ENCODE measurements at places on chromosomes 7 and 10. TPM values are rescaled to one million over a fixed set of nuclear protein-coding genes. Genes with fewer than 3 reads are reported as not detected.

DNA sequence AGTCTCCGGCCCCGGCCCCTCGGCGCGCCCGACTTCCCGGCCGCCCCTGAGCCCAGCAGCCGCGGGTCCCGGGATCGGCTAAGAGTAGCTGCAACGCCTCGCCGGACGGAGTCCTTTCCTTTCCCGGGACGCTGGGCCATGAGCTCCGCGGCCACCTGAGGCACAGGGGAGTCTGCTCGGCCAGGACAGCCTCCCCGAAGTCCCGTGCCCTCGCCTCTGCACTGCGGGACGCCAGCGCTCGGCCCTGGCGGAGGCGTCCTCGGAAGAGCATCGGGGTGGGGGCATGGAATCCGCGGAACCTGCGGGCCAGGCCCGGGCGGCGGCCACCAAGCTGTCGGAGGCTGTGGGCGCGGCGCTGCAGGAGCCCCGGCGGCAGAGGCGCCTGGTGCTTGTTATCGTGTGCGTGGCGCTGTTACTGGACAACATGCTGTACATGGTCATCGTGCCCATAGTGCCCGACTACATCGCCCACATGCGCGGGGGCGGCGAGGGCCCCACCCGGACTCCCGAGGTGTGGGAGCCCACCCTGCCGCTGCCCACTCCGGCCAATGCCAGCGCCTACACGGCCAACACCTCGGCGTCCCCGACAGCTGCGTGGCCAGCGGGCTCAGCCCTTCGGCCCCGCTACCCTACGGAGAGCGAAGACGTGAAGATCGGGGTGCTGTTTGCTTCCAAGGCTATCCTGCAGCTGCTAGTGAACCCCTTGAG is 502 bp downstream of the SLC18A3 start:
- peak; percentile 74 for DNase-seq

DNA sequence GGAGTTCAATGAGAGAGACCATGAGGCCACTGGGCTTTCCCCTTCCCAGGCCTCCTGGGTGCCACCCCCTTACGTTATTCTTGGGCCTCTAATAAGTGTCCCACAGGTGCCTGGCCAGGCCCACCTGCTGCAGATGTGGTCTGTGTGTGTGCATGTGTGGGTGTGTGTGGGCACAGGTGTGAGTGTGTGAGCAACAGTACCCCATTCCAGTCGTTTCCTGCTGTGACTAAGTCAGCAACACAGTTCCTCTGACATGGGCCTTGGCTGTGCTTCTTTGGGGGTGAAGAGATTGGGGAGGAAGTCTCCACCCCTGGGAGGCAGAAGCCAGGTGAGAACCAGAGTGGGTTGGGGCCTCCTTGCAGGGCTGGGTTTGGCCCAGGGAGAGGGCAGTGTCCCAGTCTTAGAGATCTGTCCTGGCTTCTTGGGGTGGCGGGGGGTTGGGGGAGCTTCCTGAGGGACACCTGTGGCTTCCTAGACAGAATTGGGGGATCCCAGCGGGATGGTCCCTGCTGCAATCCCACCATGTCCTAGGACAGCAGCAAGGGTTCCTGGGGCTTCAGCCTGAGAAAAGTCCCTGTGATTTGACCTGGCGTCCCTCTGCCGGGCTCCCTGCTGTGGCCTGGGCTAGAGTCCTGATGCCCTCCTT is 4.1 kb upstream of the PILRB start:
- no peak for DNase-seq

DNA sequence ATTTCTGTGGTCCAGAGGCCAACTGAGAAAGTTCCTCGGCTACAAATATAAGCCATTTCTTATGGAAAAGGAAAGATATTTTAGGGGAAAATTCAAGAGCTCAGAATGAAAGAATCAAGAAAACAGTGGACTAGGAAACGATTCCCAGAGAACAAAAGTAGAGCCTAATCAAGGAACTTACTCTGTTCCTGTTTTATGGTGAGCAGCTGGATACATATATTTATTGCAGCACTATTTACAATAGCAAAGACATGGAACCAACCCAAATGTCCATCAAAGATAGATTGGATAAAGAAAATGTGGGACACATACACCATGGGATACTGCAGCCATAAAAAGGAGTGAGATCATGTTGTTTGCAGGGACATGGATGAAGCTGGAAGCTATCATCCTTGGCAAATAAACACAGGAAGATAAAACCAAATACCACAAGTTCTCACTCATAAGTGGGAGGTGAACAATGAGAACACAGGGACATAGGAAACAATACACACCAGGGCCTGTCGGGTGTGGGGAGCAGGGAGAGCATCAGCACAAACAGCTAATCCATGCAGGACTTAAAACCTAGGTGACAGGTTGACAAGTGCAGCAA is 298.7 kb downstream of the THSD7A start:
- no peak for DNase-seq

- DNase-seq, result no peak
Measured at GRCh38 chr7:137835486-137836112, 11.2 kb downstream of the DGKI start.

GRCh38 chr7:95357623-95358022 is 33.3 kb upstream of the PON1 start:
- DNase-seq, result no peak

GRCh38 chr7:1085910-1086421 is 1.9 kb upstream of the GPER1 start:
- no peak for DNase-seq

DNA sequence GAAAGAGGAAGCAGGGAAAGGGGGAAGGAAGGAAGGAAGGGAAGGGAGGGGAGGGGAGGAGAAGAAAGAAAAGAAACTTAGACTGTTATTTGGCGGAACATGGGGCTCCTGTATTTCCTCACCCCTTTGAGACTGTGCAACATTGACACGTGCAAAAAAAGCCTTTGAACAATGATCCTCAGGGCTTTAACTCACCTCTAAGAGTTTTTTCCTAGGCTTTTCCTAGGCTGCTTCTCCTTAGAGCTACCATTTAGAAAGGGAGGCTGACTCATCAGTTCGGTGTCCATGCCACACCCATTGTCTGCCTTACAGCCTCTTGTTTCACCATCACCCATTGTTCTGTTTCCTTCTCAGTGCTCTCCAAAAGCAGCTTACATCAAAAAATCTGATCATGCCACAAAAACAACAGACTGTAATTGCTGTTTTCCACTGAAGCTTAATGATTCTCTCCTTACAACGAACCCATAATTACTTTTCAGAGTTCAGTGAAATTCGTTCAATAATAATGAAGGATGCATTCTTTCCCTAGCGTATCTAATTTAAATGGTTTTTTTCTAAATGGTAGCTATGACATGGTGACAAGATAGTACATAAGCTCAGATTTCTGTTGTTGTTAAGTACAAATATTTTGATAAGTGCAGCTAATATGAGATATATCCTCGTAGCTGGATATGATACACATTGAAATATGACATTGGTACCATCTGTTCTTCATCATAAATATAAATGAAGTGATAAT is 90.8 kb downstream of the PRLHR start:
- no peak for DNase-seq

- no peak for DNase-seq
Measured at GRCh38 chr10:5910323-5911100, 20.5 kb downstream of the FBH1 start.

- no peak for DNase-seq
Measured at GRCh38 chr10:71538608-71539260, 142.0 kb downstream of the CDH23 start.

- DNase-seq, result no peak
Measured at GRCh38 chr7:33351709-33352108, 222.3 kb downstream of the BBS9 start.

GRCh38 chr10:20443094-20443493 is 454.0 kb downstream of the NEBL start:
- no peak for DNase-seq

GRCh38 chr7:91043186-91043585 is 221.0 kb upstream of the FZD1 start:
- DNase-seq, result no peak

DNA sequence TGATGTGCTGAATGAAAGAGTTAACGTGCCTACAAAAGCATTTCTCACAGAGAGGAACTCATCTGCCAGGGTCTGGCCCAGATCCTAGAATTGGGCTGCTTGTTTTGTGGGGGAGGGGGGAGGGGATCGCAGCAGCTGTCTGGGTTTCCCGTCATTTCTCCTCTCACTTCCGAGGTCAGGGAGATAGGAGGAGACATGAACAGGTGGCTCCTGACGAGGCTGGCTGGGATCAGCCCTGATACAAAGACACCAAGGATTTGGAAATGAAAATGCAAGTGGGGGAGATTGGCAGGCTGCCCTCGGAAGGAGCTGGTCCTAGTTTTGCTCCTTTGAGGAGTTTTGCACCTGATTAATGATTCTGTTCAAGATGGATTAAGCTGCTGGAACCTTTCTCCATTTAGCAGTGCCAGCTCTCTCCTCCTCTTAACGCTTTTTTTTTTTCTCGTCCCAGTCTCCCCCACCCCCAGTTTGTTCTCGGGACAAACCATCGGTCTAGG is 86.8 kb upstream of the KMT2C start:
- no peak for DNase-seq

DNA sequence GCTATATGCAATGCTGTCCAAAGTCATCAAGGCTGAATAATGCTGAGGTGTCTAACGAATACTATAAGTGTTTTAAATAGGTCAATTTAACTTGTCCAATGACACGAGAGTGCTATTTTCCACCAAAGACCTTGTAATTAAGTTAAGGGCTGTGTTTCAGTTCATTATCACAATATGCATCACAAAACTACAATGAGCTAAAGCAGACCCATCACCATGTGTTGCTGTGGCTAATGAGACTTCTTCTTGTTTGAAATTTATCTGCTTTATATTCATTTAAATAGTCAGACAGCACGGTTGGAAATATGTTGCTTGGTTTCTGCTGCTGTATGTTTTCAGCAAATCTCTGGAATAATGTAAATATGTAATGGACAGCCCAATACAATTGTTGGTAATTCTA is 292.5 kb upstream of the VSTM2A start:
- DNase-seq, result no peak

DNA sequence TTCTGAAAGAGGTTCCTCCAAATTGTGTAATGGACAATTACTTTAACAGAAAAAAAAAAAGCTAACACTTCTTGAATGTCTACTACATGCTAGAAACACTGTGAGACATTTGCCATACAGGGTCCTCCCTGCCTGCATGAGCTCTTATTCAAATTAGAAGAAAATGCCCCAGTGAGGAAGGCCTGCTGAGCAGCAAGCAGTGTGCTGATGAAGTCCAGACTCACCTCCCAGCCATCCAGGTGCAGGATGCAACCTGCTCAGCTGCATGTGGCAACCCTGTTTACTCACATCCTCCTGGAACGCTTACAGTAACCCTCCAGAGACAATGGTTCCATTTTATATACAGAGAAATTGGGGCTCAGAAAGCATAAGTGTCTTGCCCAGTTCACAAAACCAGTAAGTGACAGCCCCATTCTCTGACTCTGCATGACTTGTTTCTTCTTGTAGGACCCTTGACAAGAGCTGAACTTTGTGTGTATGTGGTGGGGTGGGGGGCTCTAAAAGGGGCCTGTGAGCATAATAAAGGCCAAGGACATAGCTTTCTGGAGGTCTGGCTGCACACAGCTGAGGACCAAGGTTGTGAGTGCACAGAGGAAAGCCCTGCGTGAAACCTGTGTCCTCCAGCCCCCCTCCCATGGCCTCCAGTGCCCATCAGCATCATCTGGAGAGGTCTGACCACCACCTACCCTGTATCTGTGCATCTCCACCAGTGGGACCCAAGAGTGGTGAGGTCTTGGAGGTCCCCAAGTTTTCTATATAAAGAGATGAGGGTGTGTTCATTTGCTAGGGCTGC is 387.8 kb downstream of the GRID1 start:
- no peak for DNase-seq

DNA sequence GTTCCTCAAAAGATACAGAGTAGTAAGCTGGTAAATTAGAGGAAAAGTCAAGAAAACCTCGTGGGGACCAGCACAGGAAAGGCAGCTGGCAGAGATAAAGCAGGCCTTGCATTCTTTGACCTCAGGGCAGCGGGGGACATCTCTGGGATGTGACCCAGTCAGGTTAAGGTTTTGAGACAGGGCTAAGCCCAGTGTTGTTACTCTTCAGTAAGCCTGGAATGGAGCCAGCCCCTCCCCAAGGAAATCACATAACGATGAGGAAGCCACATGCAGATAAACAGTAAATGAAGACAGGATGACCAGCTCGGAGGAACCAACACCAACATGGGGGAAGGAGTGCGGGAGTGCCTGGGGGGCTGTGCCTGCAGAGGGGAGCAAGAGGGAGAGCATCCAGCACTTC is 99.6 kb downstream of the JAZF1 start:
- no peak for DNase-seq

GRCh38 chr7:1993776-1994740 is 238.7 kb downstream of the MAD1L1 start:
- no peak for DNase-seq

GRCh38 chr7:33062023-33062781 is at the start of gene NT5C3A:
TSS of gene NT5C3A (minus strand) at chr7:33062776. CDS start at chr7:33062705, 71 bp downstream.
- DNase-seq, result no peak

DNA sequence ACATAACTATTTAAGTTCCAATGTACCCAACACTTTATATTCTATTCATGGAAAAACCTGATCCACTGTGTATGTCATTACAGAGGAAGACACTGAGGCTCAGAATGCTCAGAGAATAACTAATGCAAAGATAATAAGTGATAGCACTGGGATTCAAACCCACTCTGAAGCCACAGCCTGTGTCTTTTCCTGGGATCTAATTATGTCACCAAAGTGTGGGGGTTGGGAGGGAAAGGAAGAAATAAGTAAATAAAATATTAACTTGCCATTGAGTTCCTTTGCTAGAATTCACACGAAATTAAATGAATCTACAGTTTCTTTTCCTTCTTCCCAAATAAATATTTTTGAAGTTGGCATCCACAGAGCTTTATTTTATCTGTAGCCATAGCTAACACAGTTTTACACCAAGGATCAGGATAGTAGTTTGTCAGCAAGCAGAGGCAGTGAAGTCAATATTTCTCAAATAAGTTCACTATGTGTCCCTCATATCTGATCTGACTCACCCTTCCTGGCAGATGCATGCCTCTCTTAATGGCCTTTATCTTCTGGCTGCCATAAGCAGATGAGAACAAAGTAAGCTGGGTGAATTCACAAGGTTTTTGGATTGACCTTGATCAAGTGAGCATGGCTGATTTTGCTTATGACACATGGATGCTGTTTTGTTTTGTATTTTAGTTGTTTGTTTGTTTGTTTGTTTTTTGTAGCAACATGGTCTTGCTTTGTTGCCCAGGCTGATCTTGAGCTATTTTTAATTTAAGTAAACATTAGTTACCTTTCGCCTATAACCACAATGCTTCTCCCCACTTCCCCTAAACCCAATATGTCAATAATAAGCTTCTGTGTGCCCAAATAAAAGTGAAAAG is 6.3 kb downstream of the RAPGEF5 start:
- no peak for DNase-seq

The CFAP70 gene
- total RNA-seq, result 2.5 TPM

The PRR15 gene
- 3.1 TPM for total RNA-seq

The LIPN gene
- 0.74 TPM for total RNA-seq

The FXYD4 gene
- total RNA-seq, result not detected

The TMEM229A gene
- not detected for total RNA-seq

The NAT16 gene
- not detected for total RNA-seq

The ACSL5 gene
- total RNA-seq, result 41.9 TPM

The SEMA3D gene
- total RNA-seq, result 1.9 TPM

The TAF5 gene
- 2.3 TPM for total RNA-seq

The HOXA10 gene
- 19.7 TPM for total RNA-seq

The SPDYE5 gene
- not detected for total RNA-seq

The RHOBTB1 gene
- 22.6 TPM for total RNA-seq

The LBX1 gene
- 0.10 TPM for total RNA-seq

The PTPRZ1 gene
- 0.48 TPM for total RNA-seq

The UBTD1 gene
- 19.9 TPM for total RNA-seq

The GHITM gene
- total RNA-seq, result 146 TPM

The HOXA11 gene
- total RNA-seq, result 6.1 TPM

The PSD gene
- not detected for total RNA-seq

The ACSM6 gene
- total RNA-seq, result not detected

The SRI gene
- total RNA-seq, result 118 TPM

The UCMA gene
- not detected for total RNA-seq

The RELN gene
- total RNA-seq, result 1.8 TPM

The CCDC172 gene
- total RNA-seq, result not detected

All from mesenteric fat pad (tissue), 1 donor.